ENCODE measurements at places on chromosomes 7 and 10.
A peak's percentile ranks its signal among the peaks of the same experiment; 100 is the strongest.

- no peak for DNase-seq
These were observed 45.1 kb downstream of the INPP5F start for GRCh38 chr10:119770928-119771327.

GRCh38 chr10:31939797-31940708 lies 11.4 kb upstream of the ARHGAP12 start:
- DNase-seq: no peak

DNA sequence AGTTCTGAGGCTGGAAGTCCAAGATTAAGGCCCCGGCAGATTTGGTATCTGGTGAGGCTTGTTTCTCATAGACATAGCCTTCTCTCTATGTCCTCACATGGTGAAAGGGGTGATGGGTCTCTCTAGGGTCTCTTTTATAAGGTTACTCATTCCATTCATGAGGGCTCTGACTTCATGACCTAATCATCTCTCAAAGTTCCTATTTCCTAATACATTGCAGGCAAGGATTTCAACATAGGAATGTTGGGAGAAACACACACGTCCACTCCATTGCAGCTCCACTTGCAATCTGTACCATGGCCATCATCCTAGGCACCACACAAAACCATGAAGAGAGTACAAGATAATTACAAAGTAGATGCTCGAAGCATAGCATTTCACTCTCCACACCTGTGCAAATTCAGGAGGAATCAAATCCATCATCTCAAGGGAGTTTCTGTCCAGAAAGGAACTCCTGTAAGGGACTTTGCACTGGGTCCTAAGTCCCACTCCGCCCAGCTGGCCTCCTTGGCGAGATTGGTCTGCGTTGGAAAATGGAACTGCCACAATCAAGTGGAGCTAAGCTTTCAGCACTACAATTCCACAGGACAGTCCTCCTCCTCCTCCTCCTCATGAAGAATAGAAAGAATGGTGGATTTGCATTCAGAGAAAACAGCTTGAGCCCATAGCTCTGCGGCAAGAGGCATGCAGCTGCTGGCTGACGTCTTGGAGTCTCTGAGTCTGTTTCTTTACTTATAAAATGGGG lies 8.8 kb downstream of the DDC start:
- no peak for DNase-seq

GRCh38 chr10:62899311-62899710 lies 83.1 kb upstream of the EGR2 start:
- no peak for DNase-seq

- no peak for DNase-seq
These were observed 347.5 kb downstream of the TFEC start for GRCh38 chr7:115683093-115683492.

DNA sequence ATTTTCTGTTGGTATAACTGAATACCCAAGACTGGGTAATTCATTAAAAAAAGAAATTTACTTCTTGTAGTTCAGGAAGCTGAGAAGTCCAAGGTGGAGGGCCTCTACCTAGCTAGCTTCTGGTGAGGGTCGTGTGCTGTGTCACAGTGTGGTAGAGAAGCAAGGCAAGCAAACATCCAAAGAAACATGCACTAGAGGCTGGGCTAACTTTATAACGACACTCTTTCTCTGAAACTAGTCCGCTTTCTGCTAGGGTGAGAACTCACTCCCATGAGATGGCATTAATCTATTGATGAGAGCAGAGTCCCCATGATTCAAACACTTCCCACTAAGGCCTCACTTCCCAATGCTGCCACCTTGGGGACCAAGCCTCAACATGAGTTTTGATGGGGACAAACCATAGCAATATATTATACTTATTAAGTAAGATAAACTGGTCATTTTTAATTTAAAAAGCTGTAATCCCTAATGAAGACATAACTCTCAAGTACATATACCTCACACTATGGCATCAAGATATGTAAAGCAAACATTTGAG lies 50.8 kb downstream of the PHYHIPL start:
- no peak for DNase-seq

DNA sequence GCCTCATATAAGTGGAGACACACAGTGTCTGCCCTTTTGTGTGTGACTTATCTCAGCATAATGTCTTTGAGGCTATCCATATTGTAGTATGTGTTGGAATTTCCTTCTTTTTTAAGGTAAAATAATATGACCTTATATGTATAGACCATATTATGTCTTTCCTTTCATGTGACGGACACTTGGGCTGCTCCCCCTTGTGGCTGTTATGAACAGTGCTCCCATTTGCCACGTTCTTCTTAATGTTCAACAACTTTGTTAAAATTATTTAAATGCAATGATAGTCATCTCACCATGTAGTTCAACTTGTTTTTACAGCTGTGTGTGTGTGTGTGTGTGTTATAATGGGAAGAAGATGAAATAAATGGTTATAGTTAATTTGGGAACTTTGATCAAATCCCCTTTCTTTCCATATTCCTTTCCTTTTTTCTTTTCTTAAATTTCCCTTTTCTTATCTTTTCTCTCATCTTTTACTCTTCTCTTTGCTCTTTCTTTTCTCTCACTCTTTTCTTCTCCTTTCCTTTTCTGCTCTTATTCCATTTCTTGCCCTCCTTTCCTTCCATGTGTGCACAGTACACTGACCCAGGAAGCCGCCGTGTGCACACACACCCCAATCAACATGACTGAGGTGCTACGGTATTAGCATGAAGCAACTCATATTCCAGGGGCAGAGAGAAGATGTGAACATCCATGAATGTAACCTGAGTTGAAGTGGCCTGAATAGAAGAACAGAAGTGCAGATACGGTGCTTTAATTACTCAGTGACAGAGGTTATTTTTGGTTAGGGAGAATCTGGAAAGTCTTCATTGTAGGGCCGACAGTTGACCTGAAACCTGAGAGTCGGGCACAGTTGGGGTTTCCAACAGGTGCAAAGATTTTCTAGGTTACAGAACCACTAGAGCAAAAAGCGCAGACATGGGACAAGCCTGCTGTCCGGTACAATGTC lies 596.6 kb downstream of the SDK1 start:
- peak; percentile 35 for DNase-seq

- peak; percentile 32 for DNase-seq
These were observed 75.1 kb downstream of the MAD1L1 start for GRCh38 chr7:2157473-2158279.

DNA sequence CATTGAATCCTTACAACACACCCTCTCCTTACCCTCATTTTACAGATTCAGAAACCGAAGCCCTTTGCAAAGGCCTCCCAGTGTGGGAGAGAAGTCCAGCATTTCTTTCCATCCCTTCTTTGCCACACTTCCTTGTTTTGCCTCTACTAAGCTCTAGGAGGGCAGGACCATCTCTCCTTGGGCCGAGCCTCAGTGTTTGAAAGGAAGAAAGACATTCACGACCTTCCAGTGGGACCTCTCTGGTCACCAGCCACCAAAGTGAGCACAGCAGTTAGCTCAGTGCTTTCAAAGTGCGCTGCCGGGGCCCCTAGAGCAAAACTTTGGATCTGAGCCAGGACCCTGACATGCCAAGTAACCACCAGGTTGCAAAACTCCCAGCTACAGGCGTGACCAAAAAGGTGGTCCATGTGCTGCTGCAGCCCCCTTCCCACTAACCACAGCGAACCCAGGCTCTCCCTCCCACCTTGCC lies 12.4 kb downstream of the CTBP2 start:
- DNase-seq: no peak

- DNase-seq: no peak
These were observed 75.9 kb downstream of the BUB3 start for GRCh38 chr10:123229927-123230630.
